ENCODE measurements at places on chromosomes 4 and X.
A peak's percentile ranks its signal among the peaks of the same experiment; 100 is the strongest.

GRCh38 chrX:72306851-72307645 is 1.3 kb upstream of the CITED1 start:
- DNase-seq = peak; percentile 86

- no peak for DNase-seq
Measured at GRCh38 chr4:174041555-174042105, 241.8 kb downstream of the FBXO8 start.

DNA sequence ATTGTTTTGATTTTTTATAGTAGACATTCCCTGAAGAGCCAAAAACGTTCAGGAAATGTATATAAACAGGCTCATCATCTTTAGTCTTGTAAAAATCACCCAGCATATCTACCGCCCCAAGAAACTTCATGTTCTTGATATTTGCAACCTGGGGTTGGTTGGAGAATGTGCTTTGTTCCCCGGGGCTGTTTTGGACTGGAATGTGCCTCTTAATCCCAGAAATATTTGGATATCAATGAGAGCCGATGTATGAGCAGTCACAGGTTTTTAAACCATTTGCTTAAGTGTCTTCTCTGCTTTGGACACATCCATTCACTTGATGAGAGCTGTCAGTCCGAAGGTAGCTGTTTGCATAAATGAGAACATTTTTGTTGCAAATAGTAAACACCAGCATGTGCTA is 449.7 kb downstream of the PCDH7 start:
- DNase-seq = no peak

DNA sequence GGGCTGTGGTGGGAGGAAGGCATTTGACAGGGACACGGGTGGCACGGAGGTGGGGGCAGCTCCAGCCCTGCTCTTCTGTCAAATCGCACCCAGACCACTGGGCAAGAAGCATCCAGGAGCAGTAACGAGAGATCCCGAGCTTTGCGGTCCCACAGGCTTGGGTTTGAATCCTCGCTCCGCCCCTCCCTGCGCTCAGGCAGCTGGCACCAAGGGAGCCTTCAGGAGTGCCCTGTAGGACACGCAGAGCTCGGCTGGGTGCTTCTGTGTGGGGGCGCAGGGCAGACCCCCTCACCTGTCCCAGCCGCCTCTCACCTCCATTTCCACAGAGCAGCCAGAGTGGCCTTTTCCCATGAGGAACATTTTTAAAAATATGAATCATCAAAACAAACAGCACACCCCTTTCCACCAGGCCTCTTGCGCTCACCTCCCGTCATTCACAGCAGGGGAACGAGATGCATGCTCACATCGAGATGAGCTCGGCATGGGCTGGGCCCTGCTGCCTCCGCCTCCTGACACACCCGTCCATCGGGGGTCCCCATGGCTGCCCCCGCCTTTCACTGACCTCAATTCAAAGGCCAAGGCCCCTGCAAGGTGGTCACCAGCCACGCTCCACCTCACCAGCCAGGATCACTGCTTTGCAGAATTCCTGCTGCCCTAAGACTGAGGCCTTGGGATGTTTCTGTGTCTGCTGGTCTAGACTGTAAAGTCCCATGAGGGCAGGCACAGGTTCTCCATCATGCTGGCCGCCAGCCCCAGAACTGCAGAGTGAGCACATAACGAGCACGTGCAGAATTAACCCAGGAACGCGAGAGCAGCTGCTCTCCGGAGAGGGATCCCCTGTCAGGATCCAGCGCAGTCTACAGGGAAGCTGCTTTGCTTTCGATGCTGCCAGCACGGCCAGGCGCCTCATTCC is 52.7 kb downstream of the ACOX3 start:
- no peak for DNase-seq

DNA sequence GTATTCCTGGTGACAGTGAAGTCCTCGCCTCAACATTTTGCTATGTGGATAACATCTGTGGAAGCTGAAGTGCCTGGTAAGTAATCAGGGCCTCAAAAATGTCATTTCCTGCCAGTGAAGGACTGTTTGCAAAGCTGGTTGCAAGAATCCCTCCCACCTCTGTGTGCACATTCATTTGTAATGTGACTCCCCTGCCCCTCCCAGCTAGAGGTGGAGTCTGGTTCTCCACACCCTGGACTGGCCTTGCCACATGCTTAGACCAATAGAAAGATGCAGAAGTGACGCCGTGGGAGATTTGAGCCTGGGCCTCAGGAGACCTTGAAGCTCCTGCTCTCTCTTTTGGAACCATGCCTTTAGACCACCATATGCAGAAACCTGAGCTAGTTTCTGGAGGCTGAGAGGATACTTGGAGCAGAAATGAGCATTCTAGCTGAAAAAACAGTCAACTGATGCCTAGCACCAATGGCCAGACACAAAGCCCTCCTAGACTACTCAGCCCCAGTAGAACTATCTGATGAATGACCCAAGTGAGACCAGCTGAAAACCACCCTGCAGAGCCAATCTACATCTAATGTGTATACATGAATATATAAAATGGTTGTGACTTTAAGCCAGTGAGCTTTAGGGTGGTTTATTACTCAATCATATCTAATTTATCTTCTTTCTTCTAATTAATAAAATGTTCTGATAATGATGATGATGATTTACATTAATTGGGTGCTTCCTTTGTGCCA is 47.8 kb upstream of the CRMP1 start:
- no peak for DNase-seq

GRCh38 chrX:136608295-136608933 is 39.5 kb upstream of the CD40LG start:
- peak; percentile 29 for DNase-seq

- no peak for DNase-seq
Measured at GRCh38 chr4:40848251-40848650, 98.5 kb downstream of the NSUN7 start.

- no peak for DNase-seq
Measured at GRCh38 chr4:60389633-60390032, 810.5 kb upstream of the ADGRL3 start.

GRCh38 chr4:151744614-151745013 is 16.2 kb downstream of the GATB start:
- no peak for DNase-seq

DNA sequence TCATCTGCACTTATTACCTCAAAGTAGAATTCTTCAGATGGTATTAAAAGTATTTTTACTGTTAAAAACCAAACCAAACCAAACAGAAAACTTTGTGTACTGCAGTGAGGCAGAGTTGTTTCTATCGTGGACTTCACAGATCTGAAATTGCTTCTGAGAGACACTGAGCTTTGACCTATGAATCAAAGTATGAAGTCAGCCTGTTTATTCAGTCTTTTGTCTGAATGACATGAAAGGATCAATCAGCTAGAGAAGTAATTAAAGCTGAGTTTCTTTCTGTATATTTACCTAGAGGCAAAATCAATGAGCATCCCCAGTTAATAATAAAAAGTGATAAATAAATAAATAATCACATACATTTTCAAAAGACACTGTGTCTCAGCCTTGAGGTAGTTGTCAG is 2121.0 kb downstream of the PCDH7 start:
- no peak for DNase-seq

DNA sequence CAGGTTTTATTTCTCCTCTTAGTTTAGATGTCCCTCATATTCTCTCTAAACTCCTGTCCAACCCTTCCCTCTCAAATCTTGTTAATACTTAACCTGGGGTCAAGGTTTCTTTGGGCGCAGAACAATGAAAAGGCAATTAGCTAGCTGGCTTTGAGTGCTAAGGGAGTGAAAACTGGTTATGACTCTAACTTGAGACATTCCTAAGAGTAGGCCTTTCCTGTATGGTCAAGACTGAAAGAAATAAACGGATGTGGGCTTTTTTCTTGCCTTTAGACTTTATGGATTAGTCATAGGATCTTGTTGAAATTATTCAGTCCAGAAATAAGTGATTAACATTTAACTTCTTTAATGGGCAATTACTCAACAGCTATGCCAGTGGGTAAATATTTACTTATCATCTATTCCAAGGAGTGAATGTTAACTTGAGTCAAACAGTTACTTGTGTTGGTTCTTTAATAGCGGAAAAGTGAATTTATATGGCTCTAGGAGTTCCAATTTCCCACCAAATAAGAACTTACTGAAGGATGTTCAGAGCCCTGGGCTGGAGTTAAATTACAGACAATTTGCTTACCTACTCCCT is 141.7 kb upstream of the SCML1 start:
- no peak for DNase-seq

GRCh38 chr4:40730091-40730679 is 19.6 kb upstream of the NSUN7 start:
- DNase-seq = no peak

GRCh38 chr4:186204103-186204559 is 12.8 kb downstream of the CYP4V2 start:
- no peak for DNase-seq

- DNase-seq = no peak
Measured at GRCh38 chrX:40581336-40581920, 658 bp downstream of the ATP6AP2 start.

GRCh38 chr4:5338531-5338930 is 287.3 kb downstream of the STK32B start:
- DNase-seq = no peak

DNA sequence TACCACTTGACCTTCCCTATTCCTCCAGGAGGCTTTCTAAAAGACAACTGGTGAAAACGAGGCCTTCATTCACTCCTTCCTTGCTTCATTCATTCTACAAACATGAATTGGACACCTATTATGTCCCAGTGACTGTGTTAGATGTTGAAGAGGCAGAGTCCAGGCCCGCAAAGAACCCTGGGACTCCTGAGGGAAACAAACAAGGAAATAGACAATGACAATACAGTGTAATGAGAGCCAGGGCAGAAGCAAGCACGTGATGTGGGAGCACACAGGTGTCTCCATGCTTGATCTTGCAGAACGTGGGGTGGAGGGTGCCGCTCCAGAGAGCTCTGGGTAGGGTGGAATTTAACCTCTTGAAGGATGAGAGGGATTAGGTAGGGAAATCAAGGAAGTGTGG is 137.6 kb upstream of the KLF3 start:
- DNase-seq = no peak

DNA sequence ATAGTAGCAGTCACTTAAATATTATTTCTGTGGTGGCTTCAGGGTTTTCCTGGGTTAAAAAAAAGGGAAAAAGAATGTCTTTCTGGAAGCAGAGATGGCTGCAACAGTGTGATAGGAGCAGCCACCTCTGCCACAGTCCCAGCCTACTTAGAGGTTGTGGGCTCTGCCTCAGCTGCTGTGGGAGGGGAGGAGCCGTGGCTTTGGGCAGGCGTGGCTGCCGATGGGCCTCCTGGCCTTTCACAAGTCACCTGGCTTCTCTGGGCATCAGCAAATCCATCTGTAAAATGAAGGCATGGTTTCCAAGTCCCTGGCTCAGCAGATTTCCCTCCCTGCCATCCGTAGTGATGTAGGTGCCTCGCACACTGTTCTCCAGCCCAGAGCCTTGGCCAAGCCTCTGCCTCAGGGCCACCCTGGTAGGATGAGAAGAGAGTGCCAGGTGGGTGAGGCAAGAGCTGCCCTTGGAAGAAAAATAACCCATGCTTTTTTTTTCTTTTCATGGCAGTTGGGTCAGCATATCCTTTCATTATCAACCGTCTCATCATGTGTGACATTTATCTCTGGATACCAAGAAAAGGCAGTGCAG is 66.1 kb downstream of the PTTG2 start:
- DNase-seq = no peak

DNA sequence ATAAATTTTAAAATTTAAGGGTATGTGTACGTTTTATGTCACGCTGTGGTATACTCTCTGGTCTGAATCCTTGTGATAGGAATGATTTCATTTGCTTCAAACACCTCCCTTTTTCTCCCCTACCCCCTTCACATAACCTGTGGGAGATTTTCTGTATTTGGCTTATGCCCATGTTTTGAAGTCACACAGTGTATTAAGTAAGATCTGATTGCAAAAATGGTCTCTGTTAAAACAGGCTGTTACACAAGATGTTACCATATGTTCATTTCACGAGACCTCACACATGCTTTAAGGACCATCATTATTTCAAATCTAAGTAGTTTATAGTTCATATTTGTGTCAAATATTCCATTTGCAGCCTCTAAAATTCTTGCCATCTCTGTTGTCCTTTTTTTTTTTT is 63.5 kb downstream of the TMEM131L start:
- no peak for DNase-seq

DNA sequence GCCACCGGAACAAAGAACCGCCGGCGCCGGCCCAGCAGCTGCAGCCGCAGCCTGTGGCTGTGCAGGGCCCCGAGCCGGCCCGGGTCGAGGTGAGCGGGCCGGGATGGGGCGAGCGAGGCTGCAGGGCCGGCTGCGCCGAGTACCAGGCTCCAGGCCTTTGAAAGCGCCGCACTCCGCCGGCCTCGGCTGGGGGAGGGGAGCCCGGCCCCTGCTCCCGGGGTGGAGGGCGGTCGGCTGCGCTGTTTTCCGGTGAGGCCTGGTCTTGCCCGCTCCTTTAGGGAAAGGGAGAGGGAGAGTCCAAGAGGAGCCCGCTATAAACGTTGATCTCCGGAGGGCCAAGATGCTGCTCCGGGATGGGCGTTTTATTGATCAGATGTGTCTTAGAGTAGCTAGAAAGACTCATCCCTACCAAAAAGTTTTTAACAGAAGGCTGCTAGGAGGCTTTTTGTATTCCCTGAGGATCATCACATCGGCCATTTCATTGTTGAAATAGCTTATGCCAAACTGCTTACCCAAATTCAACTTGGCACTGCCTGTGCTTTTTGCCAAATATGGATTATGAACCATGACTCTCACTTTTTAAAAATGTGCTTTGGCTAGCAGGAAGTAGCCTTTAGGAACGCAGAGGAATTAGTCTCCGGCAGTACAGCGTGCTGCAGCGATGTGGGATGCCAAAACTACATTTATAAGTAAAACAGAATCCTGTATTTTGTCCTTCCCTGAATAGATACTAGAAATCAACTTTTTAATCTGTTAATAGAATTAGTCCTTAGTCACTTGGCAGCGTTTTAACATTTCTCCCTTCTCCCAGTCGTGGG is 760 bp downstream of the TMEM165 start:
- DNase-seq = peak; percentile 35

GRCh38 chr4:106809076-106809475 is 227.0 kb downstream of the DKK2 start:
- peak; percentile 44 for DNase-seq

GRCh38 chr4:13920901-13921300 is 293.4 kb upstream of the BOD1L1 start:
- no peak for DNase-seq

DNA sequence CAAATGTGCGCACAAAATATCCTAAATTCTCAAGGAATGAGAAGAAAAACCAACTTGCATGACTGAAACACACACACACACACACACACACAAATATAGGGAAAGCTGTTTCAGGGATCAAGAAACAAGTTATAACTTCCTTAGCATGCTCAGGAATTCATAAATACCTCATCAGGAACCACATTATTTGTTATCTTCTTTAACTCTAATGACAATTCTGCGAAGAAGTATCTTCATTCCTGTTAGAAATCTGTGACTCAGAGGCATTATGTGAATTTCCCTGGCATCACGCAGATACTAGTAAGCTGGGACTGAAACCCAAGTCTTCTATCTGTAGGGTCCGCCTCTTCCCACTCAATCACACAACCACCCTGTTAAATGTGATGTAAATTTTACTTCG is 30.3 kb downstream of the TMPRSS11A start:
- DNase-seq = no peak

Data from WERI-Rb-1 (cell line).